ENCODE measurements at places on chromosomes 1 and 21.

- no peak for DNase-seq
Observed at GRCh38 chr1:32172621-32173245, 6.7 kb upstream of the TXLNA start.

DNA sequence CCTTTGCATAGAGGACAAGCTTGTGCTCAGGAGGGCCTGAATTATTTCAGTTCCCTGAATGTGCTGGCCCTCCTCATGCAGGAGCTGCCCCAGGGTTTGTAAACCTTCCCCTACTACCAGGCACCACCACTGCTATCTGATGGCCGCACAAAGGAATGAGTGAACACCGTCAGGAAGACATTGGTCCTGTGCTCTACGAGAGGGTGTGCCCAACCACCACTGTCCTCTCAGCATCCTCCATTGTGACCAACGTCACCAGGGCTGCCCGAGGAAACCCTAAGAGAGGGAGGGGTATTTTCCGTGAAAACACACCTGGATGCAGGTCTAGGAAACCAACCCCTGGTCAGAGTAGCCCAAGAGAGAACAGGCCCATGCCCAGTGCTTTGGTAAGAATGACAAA is 657.5 kb downstream of the KIF26B start:
- DNase-seq, result no peak

DNA sequence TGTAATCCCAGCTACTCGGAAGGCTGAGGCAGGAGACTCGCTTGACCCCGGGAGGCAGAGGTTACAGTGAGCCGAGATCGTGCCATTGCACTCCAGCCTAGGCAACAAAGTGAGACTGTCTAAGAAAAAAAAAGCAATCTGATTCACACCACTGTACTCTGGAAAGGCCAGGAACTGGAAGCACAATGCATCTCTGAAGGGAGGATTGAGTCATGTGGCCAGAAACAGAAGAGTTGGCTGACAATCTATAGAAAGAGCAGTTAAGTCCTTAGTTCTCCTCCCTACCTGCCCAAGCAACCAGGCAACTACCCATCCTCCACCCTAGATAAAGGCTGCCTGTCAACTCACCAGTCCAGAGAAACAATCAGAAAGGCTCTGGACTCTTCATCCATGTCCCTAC is 45.9 kb downstream of the PIK3R3 start:
- no peak for DNase-seq

- DNase-seq, result no peak
Observed at GRCh38 chr1:74579425-74579824, 67.0 kb upstream of the LRRC53 start.

- no peak for DNase-seq
Observed at GRCh38 chr1:76408303-76408702, 333.8 kb downstream of the ST6GALNAC3 start.

- DNase-seq, result no peak
Observed at GRCh38 chr1:91791103-91791502, 94.8 kb downstream of the TGFBR3 start.
